ENCODE measurements at places on chromosomes 16 and 17.

DNA sequence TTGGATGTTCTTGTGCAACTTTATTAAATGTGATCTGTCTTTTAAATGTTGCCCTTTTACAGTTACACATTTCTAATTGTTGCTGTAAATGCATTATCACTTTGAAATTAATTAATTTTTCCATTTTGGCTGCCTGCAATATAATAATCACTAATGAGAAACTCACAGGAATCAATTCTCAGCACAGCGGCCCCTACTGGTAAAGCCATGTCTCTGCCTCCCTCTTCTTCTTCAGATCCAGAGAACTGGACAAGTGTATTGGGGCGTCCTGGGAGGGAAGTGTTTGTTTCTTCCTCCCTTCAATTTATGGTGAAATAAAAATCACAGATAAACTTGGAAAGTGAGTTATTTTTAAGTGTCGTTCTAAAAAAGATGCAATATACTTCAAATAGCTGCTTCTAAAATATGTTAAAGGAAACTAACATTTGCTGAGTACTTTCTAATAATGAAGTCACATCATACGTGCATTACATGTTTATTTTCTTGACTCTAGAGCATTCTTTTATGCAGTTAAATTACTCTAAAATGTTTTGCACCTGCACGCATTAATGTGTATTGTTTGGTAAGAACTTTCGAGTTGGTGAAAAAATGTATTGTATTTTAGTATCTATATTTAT lies 338.0 kb downstream of the WWOX start:
- peak; percentile 11 for DNase-seq

- peak; percentile 97 for DNase-seq
Observed at GRCh38 chr17:8220783-8221662, 10.6 kb upstream of the AURKB start.

DNA sequence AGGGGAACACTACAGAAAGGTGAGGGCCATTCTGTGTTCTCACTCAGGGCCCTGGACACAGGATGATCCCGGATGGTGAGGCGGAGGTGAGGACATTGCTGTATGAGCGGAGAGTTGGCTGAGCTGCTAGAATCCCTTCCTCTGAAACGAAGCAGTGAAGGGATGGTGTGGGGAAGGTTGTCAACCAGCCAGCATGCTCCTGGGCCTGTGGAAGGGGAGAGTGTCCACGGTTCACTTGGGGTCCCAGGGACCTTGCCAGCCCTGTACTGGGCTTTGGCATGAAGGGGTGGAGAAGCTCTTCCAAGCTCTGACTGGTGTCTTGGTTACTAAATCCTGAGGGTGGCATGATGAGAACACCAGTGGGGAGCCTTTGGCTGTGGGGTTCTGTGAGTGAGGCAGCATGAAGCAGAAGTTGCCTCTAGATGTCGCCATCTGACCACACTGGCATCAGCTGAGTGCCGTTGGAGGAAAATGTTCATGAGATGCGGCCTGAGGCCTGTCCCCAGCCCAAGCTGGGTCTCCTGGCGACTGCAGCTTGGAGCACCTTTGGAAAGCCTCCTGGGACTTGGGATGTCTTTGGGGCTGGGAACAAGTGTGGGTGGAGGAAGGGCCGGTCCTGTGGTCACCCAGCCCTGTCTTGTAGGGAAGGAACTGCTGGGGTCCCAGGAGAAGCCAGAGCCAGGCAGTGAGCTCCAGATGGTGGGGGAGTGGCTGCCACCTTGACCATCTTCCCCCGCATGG lies 14.8 kb downstream of the PDP2 start:
- DNase-seq = peak; percentile 60

GRCh38 chr17:2801841-2802240 lies 5.6 kb downstream of the RAP1GAP2 start:
- DNase-seq = peak; percentile 76

DNA sequence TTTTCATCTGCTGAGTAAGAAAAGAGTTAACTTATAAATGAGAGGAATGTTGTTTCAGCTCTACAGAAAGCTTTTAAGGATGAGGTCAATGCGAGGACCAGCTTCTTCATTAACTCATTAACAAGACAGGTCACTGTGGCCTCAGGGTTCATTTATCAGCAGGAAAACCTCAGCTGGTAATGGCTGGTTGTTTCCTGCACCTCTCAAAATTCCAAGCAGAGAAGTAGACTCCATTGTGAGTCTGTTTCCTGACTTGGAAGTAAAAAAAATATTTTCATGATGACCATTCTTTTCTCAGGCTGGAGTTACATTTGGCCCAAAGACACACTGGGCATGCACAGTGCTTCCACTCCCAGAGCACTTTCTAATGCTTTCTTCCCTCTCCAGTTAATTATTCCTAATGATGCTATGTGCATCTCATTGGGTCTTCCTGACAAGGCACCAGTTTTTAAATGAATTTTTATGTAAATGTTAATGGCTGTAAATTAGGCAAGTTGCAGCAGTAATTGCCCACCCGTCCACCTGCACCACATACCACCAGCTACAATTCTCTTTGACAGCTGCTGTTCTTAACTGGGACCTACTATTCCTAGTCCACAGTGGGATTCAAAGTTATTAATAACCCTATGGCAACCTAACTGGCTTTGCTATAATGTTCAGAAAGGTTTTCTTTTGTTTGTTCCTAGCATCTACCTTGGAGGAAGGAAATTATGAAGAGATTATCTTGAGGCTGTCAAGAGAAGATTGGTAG lies 89.5 kb upstream of the BCAR1 start:
- DNase-seq = no peak

DNA sequence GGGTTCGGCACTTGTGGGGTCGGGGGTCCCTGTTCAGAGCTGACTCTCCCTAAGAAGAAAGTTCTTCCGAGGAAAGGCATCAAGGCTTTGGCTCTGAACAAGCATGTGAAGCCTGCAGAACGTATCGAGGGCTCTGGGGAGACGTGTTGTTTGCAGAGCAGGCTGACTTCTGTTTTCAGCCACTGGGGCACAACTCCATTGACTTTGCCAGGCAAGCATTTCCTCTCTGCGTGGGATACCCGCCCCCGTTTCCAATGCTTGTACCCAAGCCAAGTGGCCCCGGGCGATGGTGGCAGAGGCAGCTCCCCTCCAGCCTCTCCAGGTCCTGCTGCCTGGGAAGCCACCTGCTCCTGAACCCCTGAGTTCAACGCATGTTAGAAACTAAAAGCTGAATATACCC lies 255.7 kb downstream of the RBFOX3 start:
- no peak for DNase-seq

DNA sequence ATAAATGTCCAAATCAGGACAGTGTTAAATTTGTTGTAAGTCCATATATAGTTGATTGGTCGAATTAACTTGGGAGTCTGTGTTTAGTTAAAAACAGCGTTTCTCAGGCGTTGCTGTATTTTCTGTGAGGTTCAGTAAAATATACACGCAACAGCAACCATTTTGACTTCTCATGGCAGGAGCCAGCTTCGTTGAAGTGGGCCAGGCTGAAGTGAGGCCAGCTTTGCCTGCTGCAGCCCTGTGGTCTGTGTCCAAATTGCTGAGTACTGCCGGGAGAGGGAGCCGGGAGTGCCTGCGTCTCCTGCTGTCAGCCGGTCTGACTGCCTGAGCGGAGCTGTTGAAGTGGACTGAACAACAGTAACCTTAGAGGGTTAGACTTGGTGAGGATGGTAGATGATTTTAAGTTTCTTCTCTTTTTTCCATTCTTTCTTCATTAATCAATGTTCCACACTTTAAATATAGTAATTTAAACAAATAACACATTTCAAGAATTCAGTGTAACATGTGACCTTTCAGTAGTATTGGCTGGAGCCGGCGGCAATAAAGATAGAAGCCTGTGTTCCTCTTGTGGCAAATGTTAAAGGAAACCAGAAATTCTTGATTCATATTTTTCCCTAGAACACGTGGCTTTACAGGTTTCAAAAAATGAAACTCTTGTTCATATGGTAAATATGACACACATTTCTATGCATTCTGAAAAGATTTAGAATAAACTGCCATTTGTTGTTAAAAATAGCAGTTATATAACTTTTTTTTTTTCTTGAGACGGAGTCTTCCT lies 37.0 kb upstream of the ZNF750 start:
- no peak for DNase-seq

- DNase-seq = no peak
Observed at GRCh38 chr16:89744813-89745212, 23.5 kb downstream of the ZNF276 start.

GRCh38 chr17:75756451-75757085 lies 8.4 kb downstream of the GALK1 start:
- no peak for DNase-seq

DNA sequence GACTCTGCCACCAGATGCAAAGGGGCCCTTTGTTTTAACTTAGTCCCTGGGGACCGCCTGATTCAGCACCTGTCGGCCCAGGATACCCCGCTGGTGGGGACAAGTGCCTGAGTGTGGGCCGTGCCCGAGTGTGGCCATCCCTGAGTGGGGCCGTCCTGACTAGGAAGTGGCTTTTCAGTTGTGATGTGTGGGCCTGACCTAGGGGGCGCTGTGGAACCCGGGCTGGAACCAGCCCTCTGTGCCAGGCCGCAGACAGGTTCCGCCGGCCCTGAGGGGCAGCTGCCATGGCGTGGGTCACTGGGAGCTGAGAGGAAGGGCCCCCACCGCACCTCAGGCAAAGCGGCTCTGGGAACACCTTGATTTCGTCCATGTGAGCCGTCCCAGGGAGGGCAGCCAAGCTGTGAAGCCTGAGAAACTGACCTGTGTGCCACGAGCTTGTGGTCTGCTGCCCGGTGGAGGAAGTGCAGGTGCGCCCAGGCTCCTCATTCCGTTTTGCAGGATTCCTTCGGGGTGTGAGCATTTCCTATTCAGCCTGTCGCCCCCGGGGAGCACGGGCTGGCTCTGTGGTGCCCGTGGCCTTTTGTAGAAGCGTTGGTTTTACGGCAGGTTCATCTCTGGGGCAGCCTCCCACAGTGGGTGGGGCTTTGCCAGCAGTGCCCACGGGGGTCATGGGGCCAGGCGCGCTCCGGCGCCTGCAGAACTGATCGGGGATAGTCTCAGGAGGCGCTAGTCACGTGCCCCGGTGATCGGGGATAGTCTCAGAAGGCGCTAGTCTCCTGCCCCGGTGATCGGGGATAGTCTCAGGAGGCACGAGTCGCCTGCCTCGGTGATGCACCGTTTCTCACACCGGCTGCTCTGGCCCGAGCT lies 5.3 kb downstream of the RPL13 start:
- peak; percentile 14 for DNase-seq

DNA sequence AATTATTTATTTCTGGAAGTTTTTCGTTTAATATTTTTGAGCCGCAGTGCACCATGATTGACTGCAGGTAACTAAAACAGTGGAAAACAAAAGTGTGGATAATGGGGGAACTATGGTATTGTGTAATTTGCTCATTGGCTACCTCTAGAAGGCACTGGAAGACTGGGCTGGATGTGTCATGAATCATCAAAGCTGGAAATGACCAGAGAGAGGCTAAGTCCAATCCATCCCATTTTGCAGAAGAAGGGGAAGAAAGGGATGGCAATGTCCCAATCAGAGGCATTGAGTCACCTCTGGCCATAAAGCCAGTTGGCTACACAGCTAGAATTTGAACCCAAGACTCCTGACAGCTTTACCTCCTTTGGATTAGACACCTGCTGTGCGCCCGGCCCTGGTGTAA lies 29.3 kb downstream of the GLP2R start:
- no peak for DNase-seq

- DNase-seq = no peak
Observed at GRCh38 chr16:51390877-51391276, 239.8 kb upstream of the SALL1 start.

DNA sequence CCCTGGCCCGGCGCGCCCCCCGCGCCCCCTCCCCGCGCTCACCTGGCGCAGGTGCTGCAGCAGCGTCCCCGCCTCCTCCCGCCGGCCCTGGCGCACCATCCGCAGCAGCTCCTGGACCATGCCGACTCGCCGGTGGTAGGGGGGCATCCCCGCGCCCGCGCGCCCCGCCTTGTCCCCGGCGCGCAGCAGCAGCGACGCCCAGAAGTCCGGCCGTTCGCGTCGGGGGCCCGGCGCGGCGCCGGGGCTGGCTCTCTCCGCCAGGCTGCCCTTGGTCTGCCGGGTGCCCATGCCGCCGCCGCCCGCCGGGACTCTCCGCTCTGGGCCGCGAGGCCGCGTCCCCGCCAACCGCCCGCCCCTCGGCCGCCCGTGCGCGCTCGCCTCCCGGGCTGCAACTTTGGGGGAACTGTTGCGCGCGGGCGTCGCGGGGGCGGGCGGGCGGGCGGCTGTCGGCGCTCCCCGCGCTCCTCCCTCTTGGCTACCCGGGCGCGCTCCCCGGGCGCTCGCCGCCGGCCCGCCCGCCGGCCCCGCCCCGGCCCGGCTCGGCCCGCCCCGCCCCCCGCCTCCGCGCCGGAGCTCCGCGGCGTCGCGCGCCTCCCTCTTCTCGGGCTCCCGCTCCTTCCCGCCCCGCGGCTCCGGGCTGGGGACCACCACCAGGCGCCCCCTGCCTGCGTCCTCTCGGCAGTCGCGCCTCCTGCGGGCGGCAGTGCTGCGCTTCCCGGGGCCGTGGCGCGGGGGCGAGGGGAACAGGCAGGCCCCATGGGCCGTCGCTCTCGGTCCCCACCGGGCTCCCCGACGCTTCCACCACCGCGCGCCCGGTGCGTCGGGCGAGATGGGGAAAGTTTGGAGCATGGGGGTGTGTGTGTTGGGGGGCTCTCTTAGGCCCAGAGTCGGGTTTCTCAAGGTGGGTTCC lies at the start of gene LRRC75A:
LRRC75A (minus strand) TSS at position 491 of the 910 bp plus-strand sequence; CDS start at position 288, 203 bp downstream.
- DNase-seq = no peak

DNA sequence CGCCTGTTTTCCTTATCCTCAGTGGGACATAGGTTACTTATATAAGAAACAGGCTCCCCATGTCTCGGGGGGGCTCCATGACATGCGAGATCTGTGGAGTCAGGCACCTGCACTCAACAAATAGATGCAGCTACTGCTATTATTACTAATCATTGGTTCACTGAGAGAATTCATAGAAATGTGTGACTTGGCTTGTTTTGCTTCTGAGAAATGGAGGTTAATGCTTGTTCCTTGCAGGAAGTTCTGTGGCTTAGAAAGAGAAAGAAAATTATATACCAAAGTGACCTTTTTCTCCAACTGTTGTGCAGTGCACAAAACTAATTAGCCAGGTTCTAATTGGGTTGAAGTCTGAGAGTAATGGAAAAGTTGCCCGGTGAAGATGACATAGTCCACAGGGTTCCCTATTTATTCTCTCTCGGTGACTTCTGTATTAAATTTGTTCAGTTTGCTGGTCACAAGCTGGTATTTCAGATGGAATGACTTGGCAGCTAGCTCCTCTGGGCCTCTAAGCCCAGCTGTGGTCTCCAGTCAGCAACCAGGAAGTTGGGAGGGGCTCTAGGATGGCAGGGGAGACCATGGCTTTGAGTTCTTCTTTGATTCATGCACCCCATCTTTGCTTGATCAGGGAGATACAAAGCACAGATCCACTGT lies 17.6 kb upstream of the MAF start:
- DNase-seq = no peak

- DNase-seq = no peak
Observed at GRCh38 chr16:63876103-63876502, 1245.8 kb downstream of the CDH11 start.

DNA sequence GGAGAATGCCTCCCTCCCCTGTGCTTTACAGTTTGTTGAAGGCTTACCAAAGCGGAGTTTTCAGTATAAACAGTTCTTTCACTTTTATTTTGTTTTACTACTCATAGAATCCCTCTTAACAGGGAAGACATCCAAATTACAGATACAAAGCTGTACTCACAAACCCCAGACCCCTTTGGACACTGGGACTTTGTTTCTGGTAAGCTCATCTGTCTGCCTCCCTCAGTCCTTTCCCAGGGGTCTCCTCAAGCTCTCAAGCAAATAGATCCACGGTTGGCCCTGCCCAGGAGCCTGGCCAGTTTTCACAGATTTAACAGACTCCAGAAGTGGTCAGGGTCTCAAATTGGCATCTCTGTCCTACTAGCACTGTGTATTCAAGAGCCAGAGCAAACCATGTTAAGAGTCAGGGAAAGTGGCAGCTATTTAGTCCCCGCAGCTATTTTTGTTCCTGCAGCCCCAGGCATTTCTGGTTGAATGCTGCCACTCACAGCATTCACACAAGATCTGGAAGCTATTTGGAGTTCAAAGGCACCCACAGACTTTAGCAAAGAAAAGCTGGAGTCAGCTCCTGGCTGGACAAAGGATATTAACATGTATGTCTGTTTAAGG lies 54.2 kb downstream of the TMEM100 start:
- DNase-seq = no peak
